H4 (cell line): ENCODE measurements at places on chromosomes 16 and 17. TPM values are rescaled to one million over a fixed set of nuclear protein-coding genes. Genes with fewer than 3 reads are reported as not detected.

CA5A gene
- total RNA-seq: not detected in 2 replicates

GRCh38 chr17:77865112-77865611 lies 93.3 kb upstream of the TNRC6C start:
- DNase-seq: no peak

DNA sequence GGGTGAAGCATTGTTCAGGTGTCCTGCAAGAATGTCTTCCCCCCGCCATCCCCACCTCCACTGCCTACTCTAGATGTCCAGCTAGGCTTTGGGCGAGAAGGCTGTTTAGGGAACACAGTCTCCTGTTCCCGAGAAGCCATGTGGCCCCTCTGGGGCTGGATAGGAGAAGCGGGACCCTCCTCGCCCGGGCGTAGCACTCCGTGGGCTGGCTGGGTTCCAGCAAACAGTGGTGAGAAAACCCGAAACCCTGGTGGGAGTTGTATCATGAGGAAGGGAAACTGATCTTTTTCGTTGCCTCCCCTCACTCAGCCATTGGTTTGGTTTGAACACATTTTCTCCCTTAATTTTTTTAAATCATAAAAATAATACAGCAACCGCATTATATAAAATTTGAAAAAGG lies 56.6 kb downstream of the IRF8 start:
- no peak for DNase-seq

DNA sequence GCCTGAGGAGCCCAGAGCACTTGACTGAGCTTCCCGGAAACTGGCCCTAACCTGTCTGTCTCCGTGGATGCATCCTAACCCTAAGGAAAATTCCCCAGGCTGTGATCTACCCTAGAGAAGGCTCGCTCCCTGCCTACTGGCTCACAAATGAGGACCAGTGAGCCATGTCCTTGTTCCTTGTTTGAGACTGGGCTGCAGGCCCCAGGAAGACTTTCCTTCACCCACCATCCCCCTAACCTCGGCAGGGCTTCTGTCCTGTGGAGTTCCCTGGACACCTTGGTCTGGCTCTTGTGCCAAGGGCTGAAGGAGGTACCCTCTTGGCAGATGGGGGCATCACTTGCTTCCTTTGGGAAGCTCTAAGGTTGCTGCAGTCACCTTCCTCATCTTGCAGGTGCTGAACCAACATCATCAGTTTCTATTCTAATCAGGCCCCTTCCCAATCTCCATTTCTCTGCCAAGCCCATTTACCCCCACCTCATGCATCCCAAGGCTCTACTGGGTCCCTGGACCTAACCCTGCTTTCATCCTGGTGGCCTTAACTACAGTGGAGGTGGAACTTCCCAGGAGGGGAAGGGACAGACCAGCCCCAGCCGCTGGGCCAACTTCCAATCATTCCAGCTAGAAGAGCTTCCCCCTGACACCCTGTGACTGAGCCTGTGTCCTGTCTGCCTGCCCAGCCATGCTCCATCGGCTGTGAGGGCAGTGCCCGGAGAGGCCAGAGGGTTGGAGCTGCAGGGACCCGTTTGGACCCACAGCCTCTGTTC lies 12.4 kb downstream of the RNF40 start:
- no peak for DNase-seq

GRCh38 chr17:12567077-12568053 lies 98.3 kb upstream of the MYOCD start:
- no peak for DNase-seq

GRCh38 chr16:85326794-85327181 lies 214.5 kb upstream of the CIBAR2 start:
- no peak for DNase-seq

DNA sequence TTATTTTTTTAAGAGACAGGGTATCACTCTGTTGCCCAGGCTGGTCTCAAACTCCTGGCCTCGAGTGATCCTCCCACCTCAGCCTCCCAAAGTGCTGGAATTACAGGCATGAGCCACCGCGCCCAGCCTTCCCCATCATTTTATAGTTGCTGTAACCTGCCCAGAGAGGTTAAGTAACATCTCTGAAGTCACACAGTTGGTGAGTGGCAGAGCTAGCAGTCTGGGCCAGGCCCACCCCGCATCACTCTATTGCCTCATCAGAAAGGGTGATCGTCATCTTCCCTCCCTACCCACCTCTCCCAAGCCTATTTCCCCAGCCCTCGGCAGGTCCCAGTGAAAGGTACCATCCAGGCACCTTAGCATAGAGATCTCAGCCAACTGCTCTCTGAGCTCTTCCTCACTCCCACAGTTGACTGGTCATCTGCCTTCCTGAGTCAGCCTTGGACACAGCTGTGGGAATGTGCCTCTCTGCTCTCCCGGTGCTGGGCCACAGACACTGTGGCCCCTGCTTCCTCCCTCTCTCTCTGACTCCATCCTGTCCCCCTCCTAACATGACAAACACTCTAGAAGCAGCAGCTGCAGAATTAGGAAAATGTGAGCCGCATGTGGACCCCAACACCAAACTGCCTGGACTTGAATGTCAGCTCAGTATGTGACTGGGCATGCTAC lies 57.1 kb downstream of the SCNN1B start:
- no peak for DNase-seq

DNA sequence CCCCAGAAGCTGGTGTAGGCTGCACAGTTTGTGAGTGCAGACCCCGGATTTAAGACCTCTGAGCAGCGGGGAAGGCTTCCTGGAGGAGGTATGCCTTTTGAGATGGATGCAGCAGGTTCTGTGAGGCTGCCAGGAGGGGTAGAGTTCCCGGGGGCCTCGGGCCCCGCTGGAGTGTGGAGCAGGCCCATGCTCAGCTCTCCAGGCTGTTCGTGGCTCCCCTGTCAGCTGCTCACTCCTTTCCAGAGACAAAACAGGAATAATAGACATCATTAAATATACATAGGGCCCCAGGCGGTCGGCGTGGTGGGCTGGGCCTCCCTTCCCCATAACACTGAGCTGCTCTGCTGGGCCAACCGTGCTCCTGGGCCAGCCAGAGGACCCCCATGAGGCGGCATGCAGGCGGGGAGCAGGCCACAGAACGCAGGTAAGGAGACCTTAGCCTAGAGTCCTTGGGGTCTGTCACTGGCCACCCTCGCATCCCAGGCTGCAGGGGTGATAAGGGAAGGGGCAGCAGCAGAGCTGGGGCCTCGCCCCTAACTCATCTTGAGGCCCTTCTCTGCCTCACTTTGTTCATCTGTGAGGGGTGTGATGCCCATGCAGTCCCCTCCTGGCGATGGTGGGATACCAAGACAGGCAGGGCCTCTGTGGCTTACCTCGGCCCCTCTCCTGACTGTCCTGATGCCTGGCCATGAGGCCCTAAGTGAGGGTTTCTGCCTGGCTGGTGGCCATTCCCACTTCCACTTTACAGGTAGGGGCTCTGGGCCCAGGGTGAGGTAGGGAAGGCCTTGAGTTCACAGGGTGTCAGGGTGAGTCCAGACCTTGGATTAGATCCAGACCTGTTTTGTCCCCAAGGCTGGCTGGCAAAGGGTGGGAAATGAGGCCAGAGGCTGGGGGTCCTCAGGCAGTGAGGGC lies at the start of gene MYO15A:
Gene MYO15A (plus strand): TSS at position 356 of the 912 bp plus-strand sequence. CDS start 10,045 bp downstream, outside the sequence.
- no peak for DNase-seq

DNA sequence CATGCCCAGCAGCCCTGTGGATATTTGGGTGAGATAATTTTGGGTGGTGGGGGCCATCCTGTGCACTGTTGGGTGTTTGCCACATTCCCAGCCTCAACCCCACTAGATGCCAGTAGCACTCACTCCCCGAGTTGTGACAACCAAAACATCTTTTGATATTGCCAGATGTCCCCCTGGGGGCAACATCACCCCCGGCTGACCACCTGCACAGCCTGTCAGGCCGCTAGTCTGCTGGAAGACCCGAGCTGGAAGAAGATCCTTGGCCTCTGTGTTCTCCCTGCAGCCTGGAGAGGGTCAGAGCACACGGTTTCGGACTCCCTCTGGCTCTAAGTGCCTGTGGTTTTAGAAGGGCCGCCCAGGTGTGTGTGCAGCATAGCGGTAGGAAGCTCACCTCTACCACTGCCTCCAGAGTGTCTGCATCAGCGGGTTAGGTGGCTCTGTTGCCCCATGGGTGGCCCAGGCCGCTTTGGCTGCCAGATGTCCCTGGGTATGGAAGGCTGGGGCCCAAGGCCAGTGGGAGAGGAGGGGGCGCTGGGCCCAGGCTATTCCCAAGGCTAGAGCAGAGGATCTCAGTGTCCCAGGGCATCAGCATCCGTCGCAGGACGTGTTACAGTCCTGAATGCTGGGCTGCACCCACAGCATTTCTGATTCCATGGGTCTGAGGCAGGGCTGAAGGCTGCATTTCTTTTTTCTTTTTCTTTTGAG lies 195.8 kb upstream of the GSE1 start:
- DNase-seq: no peak

DNA sequence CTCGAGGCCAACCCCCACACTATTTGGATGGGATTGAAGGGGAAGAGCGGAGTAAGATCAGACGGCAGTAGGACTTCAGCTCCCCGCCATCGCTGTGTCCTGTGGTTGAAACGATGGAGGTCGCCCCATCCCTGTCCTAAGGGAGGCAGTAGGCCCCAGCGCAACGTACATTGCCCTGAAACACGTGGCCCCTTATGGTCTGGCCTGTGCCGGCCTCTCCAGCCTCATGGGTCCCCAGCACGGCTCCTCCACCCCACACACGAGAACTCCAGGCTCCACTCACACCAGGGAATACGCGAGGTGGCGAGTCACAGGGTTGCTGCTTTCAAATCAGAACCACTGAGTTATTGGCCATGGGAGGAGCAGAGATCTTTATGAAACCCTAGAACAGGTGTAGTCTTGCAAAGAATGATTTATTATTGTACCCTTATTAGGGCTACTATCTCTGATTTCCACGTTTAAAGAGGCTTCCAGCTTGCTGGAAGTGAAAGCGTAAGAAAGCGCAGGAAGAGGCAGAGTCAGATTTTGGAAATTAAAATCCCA lies 669 bp upstream of the DCTPP1 start:
- no peak for DNase-seq

GRCh38 chr17:9259419-9259818 lies 238.1 kb downstream of the NTN1 start:
- no peak for DNase-seq

DNA sequence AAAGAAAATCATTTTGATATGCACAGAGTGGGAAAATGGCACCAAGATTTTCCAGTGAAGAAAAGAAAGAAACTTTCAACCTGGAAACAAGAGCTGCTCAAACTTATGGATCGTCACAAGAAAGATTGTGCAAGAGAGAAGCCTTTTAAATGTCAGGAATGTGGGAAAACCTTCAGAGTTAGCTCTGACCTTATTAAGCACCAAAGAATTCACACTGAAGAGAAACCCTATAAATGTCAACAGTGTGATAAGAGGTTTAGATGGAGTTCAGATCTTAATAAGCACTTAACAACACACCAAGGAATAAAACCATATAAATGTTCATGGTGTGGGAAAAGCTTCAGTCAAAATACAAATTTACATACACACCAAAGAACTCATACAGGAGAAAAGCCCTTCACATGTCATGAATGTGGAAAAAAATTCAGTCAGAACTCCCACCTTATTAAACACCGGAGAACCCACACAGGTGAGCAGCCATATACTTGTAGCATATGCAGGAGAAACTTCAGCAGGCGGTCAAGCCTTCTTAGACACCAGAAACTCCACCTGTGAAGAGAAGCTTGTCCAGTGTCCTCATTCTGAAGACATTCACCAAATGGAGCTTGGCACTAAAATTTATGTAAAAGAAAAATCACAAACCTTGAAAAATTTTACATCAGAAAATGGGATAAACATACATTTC lies 12.2 kb downstream of the ZNF75A start:
- no peak for DNase-seq

- no peak for DNase-seq
These were observed 19.7 kb downstream of the IL34 start for GRCh38 chr16:70665806-70666735.

DNA sequence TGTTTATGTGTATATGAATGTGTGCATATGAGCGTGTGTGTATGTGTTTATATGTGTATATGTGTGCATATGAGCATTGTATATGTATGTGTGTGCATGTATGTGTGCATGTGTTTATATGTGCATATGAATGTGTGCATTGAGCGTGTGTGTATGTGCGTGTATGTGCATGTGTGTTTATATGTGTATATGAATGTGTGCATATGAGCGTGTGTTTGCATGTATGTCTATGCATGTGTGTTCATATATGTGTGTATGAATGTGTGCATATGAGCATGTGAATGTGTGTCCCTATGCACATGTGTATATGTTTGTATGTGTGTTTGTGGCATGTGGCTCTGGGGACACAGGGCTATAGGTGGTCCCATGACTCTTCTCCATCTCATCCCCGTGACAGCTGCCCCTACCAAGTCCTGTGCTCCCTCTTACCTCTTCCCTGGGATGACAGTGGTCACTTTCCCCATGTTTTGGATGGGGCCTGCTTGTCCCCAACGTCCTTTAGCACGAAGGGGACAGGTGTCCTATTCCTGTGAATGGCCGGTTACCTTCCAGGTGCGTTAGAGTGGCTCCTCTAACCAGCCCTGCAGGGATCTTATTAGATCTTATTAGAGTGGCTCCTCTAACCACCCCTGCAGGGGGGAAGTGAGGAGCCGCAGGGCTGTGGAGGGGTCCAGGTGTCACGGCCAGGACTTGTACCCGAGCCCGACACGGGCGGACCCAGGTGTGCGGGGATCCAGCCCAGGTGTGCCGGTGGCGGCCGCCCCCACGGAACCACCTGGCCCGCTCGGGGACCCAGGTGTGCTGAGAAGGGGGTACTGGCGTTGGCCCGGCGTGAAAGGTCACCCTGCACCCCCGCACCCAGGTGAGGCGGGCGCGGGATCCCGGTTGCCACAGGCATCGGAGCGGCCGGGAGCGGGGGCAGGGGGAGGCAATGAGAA lies 105.6 kb downstream of the SEC14L1 start:
- DNase-seq: no peak

NOXO1 gene
- not detected in 2 replicates for total RNA-seq

DNA sequence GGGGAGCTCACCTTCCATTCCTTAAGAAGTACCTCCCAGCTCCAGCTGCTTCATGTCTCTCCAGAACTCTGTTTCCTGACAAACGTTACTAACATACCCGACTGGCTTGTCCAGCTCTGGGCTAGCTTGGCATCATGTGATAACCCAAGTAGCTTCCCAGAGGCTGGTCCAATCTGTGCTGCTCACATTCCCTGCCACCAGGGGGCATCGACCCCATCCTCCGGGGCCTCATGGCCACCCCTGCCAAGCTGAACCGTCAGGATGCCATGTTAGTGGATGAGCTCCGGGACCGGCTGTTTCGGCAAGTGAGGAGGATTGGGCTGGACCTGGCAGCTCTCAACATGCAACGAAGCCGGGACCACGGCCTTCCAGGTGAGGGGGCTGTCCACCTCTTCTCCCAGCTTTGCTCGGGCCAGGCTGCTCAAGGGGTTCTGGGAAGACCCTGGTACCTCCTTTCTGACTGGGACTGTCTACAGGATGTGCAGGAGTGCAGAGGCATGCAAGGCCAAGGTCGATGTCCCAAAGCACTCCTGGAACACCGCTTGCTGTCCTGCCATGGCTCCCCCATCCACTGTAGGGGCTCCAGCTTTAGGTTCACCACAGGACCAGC lies 7.6 kb downstream of the EPX start:
- peak; percentile 80 for DNase-seq

GRCh38 chr17:15501793-15502192 lies 34.4 kb upstream of the CDRT4 start:
- DNase-seq: no peak

GRCh38 chr17:50719144-50719923 lies at the start of gene LUC7L3:
LUC7L3 (plus strand) TSS chr17:50719603; CDS start chr17:50719733, 130 bp downstream.
- peak; percentile 91 for DNase-seq
